ENCODE measurements at places on chromosomes 16 and 17.

- no peak for DNase-seq
These were observed 36.1 kb upstream of the MRC2 start for GRCh38 chr17:62591333-62591732.

DNA sequence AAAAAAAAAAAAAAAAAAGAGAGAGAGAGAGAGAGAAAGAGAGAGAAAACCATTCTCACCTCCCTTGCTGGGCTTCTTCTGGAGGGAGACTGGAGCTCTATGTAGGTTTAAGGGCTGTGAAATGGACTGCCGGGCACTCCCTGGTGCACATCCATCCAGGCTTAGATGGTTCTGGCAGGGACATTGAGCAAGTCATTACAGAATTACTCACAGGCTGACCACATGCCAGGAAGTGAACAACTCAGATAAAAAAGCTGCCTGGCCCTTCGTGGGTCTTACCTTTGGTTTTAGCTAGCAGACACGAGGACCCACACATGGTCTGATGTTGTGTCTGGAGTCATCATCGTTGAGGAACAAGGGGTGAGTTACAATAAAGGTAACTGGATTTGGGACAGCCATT lies 847.4 kb upstream of the EEF2KMT start:
- DNase-seq = no peak

DNA sequence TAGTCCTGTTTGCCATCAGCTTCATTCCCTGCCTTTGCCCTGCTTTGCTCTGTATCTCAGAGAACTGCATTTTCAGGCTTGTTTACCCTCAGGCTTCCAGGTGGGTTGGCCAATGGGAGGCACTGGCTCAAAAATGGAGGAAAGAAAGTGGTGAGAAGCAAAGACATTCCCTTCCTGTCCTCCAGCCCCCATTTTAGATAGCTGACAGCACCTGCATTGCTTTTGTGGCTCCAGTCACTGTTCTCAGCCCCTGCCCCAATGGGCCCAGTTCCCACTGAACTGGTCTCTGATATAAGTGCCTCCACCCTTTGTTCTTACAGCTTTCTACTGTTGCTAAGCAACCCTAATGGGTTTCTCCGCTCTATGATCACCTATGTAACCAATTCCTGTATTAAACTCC lies 19.4 kb upstream of the SDK2 start:
- peak; percentile 35 for DNase-seq

- DNase-seq = no peak
These were observed 198.9 kb downstream of the ZFHX3 start for GRCh38 chr16:72848759-72849664.

DNA sequence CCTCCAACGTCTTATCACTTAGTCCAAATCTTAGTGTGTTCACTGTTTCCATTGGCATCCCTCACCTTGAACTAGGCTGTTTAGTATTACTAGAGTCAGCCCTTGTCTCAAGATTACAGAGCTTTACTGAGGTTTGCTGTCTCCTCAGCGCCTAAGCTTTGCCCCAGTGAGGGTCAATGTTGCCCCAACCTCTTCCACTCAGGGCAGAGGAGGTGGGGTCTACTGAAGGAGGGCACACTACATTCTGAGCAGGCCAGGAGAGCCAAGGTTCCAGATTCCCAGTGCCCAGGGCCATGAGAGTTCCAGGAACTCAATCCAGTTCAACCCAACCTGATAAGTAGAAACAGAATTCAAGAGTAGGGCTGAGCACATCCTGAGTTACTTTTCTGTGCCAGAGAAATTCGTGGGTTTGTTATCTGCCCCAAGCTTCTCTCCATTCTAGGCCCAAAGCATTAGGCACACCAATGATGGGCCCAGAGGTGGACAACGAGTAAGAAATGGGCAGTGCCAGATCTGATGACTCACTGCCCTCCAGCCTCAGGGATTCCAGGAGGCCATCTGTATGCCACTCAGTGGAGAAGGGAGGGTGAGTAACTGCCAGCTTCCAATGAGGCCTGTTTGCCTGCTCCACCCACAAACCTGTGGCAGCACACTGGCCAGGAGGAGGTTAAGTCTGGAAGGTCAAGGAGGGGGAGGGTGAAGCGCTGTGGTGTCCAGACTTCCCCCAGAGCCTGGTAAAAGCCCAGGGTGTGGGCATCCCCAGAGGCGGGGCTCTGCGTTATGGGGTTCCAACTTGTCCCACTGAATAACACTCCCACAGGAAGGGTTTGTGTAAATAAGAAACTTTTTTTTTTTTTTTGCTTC lies 8.2 kb downstream of the TUBG2 start:
- no peak for DNase-seq

- no peak for DNase-seq
These were observed 70.0 kb downstream of the C16orf78 start for GRCh38 chr16:49443576-49443975.

- DNase-seq = no peak
These were observed 61.0 kb downstream of the FOXL1 start for GRCh38 chr16:86639354-86639753.

GRCh38 chr17:15464231-15464985 lies 3.0 kb downstream of the CDRT4 start:
- no peak for DNase-seq

DNA sequence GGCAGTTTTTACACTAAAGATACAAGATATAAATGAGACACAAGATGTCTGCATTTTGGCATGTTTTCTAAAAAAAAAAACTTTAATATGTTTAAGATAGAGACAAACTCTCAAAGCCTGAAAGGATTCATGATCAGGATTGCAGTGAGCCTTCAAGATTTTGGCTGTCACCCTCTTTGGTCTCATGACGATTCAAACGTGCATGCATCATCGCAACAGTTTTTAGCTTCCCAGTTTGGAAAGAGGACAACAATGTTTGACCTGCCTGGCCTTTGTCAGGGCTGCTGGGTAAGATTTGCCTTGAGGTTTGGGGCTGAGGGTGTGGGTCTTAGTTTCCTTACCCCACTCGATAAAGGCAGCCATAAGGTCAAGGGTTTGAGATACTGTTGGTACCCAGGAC lies 134.1 kb downstream of the RGS9 start:
- DNase-seq = no peak

- DNase-seq = peak; percentile 76
These were observed 664 bp upstream of the NKD1 start for GRCh38 chr16:50547340-50548124.

DNA sequence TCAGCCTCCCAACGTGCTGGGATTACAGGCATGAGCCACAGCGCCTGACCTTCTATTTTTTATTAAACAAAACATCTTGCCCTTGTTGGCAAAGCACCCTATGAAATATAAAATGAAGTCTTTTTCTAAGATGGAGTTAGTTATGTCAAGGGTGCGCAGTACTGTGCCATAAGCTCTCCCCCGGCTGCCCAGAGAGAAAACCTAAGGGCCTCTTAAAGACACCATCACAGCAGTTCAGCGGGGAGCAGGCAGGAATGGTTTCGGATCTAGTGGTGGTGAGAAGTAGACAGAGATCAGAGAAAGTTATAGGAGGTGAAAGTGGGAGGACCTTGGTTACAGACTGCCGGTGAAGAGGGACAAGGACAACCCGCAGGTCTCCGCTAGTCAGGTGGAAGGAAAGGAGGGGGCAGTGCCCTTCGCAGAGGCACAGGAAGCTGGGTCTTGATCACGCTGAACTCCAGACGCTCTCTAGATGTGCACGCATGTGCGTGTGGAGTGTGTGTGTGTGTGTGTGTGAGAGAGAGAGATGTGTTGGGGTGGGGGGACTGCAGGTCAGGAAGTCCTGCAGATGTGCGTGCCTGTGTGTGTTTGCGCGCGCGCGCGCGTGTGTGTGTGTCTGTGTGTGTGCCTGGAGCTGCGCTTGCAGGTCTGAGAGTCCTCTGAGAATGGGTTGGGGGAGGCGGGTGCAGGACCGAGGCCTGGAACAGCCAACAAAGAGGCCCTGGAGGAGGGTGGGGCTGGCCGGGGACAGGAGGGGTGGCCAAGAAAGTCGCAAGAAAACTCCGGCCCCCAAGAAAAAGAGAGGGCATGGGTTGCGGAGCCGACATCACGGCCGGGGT lies 748 bp upstream of the CMTM3 start:
- peak; percentile 86 for DNase-seq

- DNase-seq = peak; percentile 42
These were observed 9.7 kb downstream of the CACNG1 start for GRCh38 chr17:67054011-67054591.

GRCh38 chr17:78330570-78331224 lies 29.2 kb downstream of the SOCS3 start:
- no peak for DNase-seq

DNA sequence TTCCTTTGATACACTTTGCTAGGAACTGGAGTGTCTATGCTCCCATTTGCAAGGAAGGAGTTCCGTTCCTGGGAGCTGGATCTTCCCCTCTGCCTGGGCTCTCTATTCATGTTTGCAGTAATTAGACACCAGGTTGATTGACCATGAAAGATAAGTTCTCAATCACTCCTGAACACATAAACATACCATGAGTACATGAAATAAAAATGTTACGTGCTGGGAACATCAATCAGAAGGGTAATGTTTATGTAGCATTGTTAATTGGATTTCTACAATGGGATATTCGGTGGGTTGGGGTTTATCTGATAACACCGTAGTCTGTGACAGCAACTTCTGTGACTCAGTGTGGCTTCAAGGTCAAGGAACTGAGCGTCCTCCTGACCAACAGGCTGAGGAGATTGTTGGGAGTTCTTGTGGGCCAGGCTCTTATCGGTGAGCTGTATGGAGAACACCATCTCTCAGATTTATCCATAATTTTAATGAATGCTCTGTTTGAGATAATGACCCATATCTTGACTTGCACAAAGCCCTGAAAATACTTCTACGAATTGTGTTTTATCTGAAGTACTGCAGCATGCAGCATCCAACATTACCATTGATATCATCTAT lies 136.4 kb downstream of the NPIPB5 start:
- no peak for DNase-seq

- DNase-seq = no peak
These were observed 27.1 kb upstream of the LASP1NB start for GRCh38 chr17:38898291-38898679.

- DNase-seq = peak; percentile 80
These were observed 58.3 kb upstream of the ARHGAP44 start for GRCh38 chr17:12730931-12731521.

DNA sequence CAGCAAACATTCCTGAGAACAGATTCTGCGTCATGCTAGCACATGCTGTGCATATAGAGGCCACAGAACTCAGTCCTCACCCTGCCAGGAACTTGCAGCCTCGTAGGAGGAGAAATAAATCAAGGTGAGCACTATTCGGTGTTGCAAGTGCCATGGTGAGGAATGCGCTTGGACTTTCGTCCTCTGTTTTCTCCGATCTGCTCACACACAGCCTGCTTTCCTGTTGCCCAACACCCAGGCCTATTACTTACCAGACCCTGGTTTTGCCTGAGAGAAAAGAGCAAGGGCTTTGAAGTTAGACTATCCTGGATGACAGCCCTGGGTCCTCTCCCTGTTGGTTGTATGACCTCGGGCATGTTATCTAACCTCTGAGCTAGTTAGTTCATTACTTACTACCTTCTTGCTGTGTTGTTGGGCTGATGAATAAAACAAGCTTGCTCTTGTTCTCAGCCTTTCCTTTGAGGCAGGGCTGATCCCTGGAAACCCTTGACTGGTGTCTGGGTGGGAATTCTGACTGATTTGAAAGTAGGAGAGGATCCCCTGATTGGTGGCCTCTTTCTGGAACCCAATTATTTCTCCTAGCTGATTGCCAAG lies 2.9 kb downstream of the ACSF2 start:
- DNase-seq = no peak

DNA sequence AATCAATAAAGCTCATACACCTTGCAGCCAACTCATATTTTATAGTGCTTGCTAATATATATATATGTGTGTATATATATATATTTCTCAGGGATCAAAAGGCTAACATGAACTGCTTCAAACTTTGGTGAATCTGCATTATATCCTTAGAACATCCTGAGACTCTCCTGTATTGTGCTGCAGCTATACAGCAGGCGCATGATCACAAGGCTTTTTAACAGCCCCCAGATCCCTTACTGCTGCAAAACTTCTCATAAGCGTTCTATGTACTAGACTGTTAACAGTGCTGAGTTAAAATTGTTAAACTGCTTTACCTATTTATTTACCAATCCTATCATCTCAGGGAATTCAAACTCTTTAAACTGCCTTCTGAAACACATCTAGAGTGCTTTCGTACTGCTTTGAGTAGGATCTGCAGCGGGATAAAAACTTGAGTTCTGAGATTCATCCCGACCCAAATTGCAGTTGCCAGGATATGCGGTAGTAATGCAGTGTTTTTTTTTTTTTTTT lies 1.3 kb downstream of the GPATCH8 start:
- no peak for DNase-seq

DNA sequence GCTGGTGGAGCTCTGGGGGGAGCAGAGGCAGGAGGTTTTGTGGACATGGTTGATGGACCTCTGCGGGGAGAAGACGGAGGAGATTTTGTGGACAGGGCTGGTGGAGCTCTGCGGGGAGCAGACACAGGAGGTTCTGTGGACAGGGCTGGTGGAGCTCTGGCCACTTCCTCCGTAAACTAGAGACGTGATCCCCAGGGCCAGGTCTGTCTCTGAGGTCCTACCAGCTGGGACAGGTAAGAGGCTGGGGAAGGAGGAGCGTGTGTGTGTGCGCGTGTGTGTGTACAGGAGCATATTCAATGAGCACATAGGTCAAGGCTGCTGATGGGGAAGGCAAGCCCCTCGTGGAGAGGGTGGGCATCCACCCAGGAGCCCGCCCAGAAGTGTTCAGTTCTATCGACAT lies 20.6 kb downstream of the RPH3AL start:
- peak; percentile 47 for DNase-seq

DNA sequence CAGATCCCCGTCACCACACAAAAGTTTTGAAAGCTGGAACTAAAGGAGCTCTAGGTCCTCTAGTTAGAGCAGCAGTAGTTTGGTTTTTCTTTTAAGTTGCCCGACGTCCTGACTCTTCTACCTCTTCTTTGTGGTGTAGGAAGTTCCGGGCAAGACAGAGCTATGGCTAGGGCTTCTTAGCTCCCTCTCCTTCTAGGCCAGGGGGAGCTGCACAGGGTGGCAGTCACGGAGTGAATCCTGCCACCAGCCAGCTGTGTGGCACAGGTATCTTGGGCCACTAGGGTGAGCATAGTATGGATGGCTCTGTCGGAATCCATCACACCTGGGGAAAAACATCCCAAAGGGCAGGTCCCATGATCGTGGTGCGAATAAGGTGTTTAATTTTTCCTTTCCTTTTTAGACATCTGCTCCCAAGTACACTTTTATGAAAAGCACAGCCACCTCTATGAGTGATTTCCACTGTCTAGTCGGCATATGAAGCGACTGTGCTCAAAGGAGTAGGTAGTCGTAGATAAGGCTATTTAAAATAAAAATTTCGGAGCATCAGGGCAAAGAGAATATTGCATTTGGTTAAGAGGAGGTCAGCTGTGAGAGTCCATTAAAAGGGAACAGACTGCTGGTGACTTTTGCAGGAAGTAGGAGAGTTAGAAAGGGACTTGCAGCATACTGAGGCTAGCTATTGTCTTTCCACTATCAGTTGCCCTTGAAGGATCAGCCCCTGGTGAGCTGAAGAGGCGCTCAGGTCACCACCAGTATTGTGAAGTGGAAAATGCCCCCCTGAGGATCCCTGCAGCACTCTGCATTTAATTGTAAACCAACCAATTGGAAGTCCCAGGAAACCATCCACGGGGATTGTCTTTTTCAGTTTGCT lies 2.1 kb downstream of the PRKCA start:
- peak; percentile 61 for DNase-seq

Data from ecto neural progenitor cell (in vitro differentiated cells).